Parietal lobe (tissue), 2 donors: ENCODE measurements at places on chromosomes 7 and 10. TPM values are rescaled to one million over a fixed set of nuclear protein-coding genes. Genes with fewer than 3 reads are reported as not detected.

Gene MLLT10
- total RNA-seq = 115 TPM

Gene NDUFB2
- total RNA-seq = 43.2 TPM

Gene FGFR2
- 77.9 TPM for total RNA-seq

Gene SRRM3
- 16.9 TPM for total RNA-seq

Gene CPED1
- 1.3 TPM for total RNA-seq

Gene P4HA1
- total RNA-seq = 27.5 TPM

Gene NAT16
- total RNA-seq = 3.4 TPM

Gene SPDYE1
- total RNA-seq = not detected
